ENCODE measurements at places on chromosomes 13 and 19. TPM values are rescaled to one million over a fixed set of nuclear protein-coding genes. Genes with fewer than 3 reads are reported as not detected.
A peak's percentile ranks its signal among the peaks of the same experiment; 100 is the strongest.

Gene DACT3
- polyA plus RNA-seq, result 5.0 TPM

Gene NLRP4
- polyA plus RNA-seq, result not detected

Gene KIR2DL3
- polyA plus RNA-seq, result not detected

Gene ZNF837
- polyA plus RNA-seq, result 0.36 TPM

Gene RCBTB2
- polyA plus RNA-seq, result 22.9 TPM

Gene KIR2DL4
- polyA plus RNA-seq, result 0.04 TPM

Gene CKM
- polyA plus RNA-seq, result 4,353 TPM

Gene RNF113B
- not detected for polyA plus RNA-seq

Gene C19orf85
- not detected for polyA plus RNA-seq

Gene ZDHHC20
- 6.3 TPM for polyA plus RNA-seq

DNA sequence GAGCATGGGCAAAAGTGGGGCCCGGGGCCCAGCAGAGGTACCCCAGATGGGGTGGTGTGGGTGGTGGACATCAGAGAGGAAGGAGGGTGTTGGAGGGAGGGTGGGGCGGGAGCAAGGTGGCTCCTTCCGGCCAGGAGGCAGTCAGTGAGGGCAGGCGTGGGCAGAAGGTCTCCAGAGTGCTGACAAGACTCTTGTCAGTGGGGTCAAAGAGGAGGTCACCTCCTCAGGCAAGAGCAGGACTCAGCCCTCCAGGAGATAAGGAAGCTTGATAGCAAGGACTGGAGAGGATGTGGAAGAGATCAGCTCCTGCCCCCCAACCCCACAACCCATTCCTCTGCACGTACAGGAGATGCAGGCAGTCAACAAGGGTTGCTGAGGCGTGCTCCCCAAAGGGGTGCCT is 9.8 kb downstream of the GJA3 start:
- no peak for DNase-seq

- DNase-seq, result no peak
Observed at GRCh38 chr19:36041831-36042230, 9.2 kb upstream of the CLIP3 start.

DNA sequence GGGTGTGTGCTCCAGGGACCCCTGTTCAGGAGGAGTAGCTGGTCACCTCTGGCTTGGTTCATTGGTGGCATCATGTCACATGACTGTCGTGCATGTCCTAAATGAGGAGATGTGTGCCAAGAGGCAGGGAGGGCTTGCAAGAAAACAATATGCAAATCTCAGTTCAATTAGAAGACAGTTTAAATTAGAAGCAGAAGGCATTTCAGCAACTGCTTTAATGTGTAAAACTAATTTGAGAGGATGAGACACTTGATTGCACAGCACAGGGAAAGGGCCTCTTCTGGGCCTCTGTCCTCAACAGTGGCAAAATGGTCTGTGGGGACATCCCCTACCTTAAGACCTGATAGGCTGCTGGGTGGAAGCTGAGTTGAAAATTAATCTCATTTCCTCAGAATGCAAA is 54.6 kb downstream of the SPATA13 start:
- DNase-seq, result no peak

DNA sequence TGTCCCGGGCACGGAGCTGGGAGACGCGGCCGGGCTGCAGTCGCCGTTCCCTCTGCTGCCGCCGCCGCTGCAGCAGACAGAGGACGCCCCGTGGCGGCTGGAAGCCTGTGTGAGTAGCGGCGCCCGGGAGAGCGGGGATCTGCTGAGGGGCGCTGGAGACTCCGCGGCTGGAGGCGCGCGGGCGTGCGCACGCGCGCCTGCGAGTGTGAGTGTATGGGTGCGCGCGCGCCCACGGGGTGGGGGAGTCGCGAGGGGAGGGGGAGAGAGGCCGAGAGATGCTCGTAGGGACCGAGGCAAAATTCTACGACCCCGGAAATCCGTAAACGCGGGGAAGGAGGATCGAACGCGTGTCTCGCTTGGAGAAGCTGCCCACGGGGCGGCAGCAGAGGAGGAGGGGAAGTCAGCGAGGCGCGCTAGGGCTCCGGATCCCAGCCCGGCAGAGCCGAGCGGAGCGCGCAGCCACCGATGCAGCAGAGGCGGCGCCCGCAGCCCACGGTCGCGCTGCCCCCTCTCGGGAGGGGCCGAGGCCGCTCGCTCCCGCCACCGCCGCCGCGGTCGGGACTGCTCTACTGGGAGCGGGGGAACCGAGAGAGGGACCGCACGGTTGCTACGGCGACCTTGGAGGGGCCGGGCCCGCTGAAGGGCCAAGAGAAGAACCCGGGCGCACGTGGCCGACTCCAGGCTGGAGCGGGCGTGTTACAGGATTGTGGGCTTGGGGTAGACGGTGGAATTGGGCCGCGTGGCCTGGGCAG is at the start of gene ENOX1:
Gene ENOX1 (minus strand): TSS at position 207 of the 752 bp plus-strand sequence.
- DNase-seq, result peak; percentile 78

DNA sequence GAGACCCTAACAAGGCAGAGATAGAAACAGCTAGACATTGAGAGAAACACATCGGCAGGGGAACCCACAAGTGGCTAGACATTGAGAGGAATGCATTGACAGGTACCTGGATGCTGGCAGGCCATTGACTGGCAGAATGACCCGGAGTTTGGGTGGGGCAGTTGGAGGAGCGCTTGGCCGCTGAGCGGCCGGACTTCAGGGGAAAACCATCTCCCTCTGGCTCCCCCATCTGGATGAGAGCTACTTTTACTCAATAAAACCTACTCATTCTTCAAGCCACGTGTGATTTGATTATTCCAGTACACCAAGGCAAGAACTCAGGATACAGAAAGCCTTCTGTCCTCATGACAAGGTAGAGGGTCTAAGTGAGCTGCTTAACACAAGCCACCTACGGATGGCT is 473.4 kb downstream of the SLITRK5 start:
- DNase-seq, result no peak

GRCh38 chr19:57887195-57887941 is 1.5 kb downstream of the ZNF814 start:
- no peak for DNase-seq

- DNase-seq, result peak; percentile 78
Observed at GRCh38 chr19:6048793-6049405, 61.4 kb downstream of the RFX2 start.

GRCh38 chr13:31929031-31929770 is 102.4 kb upstream of the FRY start:
- DNase-seq, result no peak

- DNase-seq, result peak; percentile 93
Observed at GRCh38 chr19:9323919-9324583, at the start of gene ZNF559. TSS of gene ZNF559 (plus strand) at chr19:9324179. CDS start at chr19:9338550, 14,371 bp downstream.

- no peak for DNase-seq
Observed at GRCh38 chr19:28726533-28727479, 486.1 kb downstream of the UQCRFS1 start.

DNA sequence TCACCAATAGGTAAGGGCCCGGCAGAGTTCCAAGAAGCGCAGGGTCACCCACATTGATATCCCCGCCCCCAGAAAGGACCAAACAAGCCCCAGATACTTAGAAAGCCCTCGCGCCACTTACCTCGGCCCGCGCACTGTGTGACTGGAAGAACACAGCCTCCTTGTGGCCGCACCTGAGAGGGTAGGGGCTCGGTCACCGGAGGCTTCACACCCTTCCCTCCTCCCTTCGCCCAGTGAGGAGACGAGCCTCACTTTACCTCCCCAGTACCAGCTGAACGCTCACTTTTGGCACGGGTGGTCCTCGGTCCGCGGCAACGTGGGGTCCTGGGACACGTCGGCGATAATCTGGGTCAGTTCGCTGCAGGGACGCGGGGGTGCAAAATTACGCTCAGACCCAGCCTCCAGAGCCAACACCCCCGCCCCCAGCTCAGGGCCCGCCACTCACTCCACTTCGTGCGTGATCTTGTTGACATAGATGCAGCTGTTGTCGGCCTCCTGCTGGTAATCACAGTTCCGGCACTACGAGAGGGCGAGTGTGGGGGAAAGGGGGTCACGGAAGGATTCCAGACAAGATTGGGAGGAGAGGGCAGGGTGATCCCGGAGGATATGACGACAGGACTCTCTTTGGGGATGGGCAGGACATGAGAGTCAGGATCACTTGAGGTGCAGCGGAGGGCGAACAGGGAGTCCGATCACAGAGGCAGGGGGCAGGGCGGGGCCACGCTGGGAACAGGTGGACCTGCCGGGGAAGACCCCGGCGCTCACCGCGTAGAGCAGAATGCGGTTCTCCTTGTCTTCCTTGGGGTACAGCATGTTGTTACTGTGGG is 568 bp downstream of the POLR2I start:
- DNase-seq, result no peak

DNA sequence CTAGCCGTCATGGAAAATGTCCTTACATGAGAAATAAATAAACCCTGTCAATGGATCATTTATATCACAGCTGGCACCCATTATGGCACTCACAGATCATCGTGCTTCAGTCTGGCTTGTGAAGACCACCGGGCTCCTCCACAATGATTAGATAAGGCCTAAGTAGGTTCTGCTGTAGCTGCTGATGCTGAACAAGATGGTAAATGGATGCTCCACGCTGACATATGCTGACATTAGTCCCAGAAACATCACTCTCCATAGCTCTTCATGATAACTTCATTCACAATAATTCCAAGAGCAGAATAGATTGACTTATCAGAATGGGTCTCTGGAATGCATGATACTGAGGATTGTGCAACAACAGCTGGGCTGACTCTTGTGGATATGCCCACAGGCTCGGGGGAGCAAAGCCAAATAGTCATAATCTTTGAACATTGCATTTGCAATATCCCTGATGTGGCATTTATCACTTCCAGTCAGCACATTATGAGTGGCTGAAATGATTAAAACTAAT is 63.8 kb upstream of the RXFP2 start:
- DNase-seq, result no peak

- no peak for DNase-seq
Observed at GRCh38 chr19:19300613-19301012, 19.7 kb downstream of the SUGP1 start.

DNA sequence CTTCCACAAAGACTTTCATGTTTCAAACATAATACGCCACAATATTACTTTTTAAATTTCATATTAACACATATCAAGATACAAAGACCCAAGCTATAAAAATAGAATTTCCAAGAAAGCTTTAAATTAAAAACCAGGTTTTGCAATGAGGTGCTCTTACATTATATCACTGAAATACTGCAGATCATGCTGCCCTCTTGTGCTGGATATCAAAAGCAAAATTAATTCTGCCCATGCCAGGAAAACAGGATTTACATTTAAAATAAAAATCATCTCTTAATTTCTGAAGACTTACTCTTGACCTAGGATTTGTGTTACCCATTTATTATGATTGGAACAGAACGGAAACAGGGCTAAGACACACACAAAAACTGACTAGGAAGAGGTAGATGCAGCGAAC is 145.0 kb downstream of the ABCC4 start:
- DNase-seq, result no peak

DNA sequence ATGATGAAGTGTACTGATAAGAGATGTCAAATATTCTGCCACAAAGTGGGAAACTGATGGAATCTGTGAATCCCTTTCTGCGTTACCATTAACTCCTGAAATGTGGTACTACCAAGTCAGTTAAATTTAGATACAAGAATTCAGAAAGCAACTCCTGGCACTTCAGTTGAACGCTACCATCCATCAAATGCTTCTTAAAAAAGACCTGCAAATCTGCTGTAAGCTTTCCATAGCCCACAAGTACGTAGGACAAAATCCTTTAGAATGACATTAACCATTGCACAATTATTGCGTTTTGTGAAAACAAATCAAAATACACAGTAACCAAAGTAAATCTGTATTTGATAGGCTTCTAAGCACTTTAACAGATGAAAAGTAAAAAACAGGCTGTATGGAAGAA is 5.4 kb downstream of the SMAD9 start:
- no peak for DNase-seq

DNA sequence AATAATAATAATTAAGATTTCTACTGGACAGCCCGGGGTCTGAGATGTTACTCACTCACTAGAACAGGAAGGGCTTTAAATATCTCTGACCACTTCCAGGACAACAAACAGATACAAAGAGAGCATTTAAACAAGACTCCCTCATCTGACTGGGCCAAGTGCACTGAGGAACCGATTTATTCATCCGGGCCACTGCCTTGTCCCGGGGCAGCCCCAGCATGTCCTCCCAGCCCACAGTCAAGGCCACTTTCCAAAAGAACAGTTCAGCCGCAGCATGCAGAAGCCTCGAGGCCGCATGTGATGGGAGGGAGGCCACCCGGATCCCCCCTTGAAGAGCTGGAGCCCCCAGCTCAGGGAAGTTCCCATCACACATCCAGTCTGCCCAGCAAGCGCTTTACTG is 30.5 kb downstream of the MLLT1 start:
- no peak for DNase-seq

DNA sequence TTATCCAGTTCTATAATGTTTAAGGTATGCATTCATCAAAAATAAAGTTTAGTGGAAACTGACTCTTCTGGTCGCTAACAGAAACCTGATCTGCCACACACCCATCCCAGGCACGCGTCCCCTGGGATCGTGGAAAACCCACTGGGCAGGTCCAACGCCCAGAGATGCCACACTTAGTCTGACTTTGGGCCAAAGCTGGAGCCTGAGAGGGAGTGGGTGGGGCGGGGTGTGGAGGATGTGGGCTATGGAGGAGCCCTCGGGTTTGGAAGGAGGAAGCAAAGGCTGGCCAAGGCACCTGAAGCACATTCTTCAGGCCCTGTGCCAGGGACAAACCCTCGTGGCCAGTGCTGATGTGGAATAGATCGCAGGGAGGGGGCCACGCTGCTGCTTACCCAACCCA is 2.5 kb downstream of the IGFL1 start:
- no peak for DNase-seq

DNA sequence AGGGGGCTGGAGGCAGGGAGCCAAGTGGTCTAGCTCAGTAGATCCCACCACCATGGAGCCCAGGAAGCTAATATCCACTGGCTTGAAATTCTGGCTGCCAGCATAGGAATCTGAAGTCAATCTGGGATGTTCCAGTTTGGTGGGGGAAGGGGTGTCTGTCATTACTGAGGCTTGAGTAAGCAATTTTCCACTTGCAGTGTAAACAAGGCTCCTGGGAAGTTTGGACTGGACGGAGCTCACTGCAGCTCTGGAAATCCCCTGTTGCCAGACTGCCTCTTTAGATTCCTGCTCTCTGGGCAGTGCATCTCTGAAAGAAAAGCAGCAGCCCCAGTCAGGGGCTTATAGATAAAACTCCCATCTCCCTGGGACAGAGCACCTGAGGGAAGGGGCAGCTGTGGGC is 349.2 kb upstream of the KLHL1 start:
- DNase-seq, result no peak

DNA sequence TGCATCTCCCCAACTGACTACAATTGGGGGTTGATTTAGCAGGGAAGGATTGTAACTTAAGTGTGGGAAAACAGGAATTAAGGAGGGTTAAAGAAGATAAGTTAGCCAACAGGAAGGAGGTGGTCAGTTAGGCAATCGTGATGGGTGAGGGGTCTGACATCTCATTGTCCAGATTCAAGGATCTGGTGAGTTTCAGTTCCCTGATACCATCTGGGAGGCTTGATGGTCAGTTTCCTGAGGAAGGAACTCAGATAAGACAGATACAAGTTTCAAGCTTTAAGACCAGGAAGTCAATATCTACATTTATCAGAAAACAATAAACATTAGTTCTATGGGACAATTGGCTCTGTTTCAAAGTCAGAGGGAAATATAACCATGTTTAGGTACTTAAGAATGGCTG is 601.8 kb downstream of the SLITRK6 start:
- no peak for DNase-seq

- DNase-seq, result no peak
Observed at GRCh38 chr13:79918620-79919019, 422.3 kb downstream of the SPRY2 start.

Data from heart right ventricle (tissue), 16 donors.